ACHN (cell line): ENCODE measurements at places on chromosomes 12 and 14.

- no peak for DNase-seq
Observed at GRCh38 chr12:63821781-63822251, 22.7 kb upstream of the SRGAP1 start.

DNA sequence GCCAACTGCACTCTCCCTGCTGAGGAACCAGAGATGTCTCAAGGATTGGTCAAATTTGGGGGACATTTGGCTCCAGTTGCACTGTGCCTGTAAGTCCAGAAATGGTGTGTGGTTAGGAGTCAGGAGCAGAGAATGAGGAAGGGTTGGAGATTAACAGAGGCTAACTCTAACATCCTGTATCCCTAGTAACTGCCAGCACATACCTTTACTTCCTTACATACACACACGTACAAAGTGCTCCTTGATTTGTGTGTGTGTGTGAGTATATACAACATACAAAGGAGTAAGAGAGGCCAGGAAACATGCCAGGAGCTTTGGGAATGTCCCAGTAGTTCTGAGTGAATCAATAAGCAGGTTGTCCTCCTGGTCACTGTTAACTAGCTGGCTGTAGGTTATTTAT is 39.8 kb upstream of the NRXN3 start:
- DNase-seq = peak; percentile 77

DNA sequence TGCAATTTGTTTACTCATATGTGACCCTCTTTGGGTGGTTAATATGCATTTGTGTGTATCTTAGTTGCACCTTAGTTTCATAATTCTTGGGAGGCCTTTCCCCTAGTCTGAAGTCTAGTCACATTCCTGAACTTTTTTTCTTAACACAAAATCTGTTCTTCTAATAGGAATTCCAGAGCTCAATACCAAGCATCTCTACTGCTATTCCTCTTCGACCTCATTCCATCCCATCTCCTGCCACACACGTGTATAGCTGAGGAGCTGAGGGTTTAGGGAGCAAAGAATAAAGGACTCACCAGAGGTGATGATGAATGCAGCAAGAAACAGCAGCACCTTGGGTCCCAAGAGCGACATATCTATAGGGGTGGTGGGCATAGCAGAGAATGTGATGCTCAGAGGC is 875 bp downstream of the MFAP5 start:
- DNase-seq = no peak

DNA sequence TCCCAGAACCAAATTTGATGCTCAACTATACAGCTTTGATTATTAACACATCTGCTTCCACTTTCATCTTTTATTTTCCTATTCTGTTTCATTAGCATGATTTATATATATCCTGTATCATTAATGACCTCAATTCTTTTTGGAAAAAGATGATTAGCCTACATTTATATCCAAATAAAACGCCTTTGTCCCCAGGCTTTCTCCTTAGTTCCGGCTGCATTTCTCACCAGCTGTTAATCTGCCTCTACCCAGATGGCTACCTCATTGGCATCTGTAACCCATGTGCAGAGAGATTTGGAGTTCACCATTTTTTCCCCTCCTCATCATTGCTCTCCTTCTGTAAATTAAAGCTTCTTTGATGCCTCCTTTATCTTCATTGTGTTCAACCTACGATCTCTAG is 336.8 kb upstream of the RGS6 start:
- no peak for DNase-seq

GRCh38 chr14:102359341-102359740 is 3.3 kb downstream of the CINP start:
- DNase-seq = no peak

DNA sequence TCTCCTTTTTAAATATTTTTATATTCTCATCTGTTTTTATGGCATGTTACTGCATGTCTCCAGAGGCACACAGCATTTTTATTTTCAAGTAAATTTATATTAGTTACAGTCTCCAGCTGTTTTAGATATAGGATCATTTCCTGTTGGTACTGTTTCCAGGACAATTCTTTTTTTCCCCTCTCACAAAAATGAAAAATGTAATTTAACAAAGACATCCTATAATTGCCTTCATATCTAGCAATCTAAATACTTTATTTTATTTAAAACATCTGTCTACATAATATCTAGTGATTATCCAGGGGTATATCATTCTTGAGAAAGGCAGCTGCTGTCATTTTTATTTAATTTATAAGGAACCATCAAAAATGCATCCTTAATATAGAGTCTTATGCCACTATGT is 272.4 kb upstream of the NPAS3 start:
- no peak for DNase-seq

GRCh38 chr12:93624595-93625294 is 52.3 kb downstream of the SOCS2 start:
- DNase-seq = peak; percentile 95

- DNase-seq = no peak
Observed at GRCh38 chr14:40197344-40197743, 765.1 kb upstream of the FBXO33 start.

- peak; percentile 73 for DNase-seq
Observed at GRCh38 chr12:28164644-28165275, 25.5 kb upstream of the CCDC91 start.

DNA sequence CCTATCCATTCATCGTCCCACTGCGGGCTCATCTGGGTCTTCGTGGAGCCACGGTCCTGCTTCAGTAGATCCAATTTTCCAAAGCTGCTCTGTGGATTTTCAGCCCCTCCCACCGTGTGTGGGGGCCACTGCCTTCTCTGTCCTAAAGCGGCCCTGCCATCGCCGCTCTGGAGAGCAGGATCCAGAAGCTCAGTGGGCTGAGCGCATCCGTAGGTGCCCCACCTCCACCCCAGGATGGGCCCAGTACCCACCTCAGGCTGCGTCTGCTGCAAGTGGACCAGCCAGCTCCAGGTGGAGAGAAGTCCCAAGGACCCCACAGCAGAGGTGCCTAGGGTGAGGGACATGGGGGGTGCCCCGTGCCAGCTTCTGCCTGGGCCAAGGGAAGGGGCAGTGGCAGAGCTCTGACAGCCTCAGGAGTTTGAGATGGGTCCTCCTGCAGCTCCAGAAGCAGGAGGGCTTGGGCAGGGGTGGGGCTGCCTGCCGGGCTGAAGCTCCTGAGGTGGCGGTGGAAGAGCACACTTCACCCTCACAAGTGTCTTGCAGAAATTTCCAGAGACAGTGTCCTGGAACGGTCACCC is 148.1 kb upstream of the C14orf180 start:
- DNase-seq = no peak

- DNase-seq = no peak
Observed at GRCh38 chr12:12747278-12747677, 30.1 kb downstream of the CDKN1B start.

DNA sequence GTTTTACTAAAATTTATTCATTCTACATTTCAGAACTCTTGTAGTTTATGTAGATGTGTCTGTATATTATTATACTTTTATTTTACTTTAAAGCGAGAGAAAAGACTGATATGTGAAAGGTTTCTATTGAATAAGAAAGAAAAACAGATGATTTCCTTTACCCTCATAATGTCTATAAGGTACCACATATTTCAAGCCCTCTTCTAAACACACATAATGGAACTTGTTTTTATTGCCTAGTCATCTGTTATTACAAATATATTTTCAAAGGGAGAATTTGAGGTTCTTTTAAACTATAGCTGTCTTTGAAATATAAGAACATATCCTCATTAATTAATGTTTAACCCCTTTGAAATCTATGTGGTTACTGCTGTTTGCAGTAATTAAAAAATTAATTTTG is 34.5 kb downstream of the NAV3 start:
- no peak for DNase-seq

DNA sequence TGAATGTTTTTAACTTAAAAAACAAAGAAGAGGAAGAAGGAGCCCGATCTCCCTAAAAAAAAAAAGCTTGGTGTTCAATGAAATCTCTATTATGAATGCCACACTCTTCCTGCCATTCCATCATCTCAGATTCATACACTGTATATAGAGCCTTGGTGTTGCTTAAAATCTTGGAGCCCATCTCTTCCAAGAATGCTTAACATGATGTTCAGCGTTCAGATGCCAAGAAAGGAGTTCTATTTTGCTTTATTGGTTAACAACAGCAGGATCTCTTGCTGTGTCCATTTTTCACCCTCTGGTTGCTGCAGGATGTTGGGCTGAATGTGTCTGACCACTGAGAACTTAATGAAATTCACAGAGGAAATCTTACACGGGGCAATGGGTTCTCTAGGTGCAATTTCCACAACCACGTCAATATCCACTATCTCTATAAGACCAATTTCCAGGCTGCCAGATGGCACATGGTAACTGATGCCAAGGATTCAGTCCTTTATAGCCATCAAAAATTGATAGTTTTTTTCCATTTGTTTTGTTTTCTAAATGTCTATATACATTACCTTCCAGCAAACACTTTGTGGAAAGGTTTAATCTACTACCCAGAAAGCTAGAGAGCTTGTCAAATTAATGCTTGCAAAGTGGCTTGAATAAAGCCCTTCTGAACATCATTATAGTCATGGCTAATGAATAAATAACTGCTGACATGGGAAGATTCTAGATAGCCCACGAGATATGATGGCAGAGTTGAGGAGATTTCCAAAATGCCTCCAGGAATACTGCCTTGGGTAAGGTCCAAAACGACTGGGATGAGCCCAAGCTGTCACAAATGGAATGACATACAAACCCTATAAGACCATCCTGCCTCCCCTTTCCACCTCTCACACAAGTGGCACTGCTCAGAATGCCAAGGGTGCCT is 26.5 kb downstream of the RERG start:
- no peak for DNase-seq

- no peak for DNase-seq
Observed at GRCh38 chr14:100649173-100649519, 61.9 kb upstream of the BEGAIN start.

DNA sequence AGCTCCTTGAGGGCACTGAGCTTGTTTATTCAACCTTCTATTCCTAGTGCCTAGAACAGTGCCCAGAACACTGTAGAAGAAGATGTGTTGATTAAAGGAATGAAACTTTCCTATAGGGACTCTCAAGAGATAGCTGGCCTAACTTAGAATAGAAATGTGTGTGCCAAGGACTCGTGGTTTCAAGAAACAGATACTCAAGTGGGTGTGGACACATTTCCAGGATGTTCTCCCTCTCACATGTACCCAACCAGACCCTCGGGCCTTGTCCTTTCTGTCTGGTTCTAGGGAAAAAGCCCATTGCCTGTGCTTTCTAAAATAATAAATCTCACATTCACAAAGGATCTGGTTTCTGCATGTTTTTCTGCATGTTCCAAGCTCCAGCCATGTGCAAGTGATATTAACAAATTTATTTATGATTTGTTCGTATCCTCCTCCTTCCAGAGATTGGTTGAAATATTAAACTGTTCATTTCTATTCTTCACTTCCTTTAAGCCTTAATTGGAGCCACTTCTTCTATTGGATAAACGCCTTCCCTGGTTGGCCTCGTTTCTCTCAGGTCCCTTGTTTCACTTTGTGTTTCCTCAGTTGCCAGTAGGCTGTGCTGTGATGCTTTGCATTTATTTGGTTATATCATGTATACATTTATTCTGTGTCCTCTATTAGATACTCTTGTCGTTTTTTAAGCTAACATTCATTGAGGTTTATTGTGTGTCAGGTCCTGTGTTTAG is 89.8 kb downstream of the CRADD start:
- DNase-seq = peak; percentile 59

GRCh38 chr14:56686416-56686815 is 106.8 kb downstream of the TMEM260 start:
- no peak for DNase-seq

DNA sequence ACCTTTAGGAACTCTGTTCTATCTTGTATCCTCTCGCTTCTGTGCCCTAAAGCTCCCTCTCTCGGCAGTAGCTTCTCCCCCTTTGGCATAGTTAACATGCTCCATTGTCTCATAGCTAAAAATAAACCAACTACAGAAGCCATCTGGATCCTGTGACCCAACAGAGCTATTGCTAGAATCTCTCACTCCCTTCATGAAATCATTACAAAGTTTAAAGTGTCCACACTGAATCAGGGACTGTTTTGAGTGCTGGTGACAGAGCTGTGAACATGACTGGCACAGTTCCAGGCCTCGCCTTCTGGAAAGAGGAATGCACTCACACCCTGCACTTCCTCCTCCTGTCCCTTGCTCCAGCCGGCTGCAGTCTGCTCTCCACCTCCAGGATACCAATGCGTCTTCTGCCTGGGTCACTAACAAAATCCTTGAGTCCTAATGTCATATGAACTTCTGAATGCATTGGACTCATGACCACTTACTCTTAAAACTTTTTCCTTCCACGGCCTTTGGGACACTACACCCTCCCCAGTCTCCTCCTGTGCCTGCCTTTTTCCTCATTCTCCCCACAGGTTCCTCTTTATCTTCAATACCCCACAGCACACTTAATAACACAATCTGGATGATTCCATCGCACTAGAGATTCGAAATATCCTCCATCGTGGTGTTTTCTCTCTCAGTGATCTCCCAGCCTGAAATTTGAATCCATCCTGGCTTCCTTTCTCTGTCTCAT is 13.2 kb downstream of the PLBD1 start:
- DNase-seq = no peak

DNA sequence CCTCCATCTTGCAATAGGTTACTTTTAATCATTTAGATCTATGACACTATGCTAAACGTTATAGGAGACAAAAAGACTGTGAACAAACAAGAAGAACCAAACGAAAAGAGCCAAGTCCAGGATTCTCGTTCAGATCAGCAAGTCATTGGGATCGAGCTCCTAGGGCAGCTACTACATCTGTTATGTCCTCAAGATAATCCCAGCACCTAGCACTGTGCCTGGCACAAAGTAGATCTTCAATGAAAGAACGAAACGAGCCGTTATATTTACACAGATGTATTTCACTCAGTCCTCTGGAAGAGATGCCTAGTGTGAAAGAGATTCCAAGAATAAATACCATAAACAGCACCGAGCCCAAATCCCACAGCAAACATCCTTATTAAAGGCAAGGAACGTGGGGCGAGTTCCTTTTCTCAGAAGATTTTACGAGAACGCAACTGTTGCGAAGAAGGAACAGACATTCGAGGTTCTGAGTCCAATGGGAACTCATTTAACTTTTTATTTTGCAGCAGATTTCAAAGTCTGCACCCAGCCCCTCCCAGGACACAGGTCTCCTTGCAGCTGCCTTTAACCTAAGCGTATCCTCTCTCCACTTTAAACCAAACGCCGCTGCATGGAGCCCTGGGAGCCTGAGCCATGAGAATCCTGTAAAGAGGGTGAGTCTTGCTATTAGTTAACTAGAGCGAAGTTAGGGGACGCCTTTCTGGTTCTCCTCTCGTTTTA is 544 bp upstream of the TDP1 start:
- DNase-seq = no peak

DNA sequence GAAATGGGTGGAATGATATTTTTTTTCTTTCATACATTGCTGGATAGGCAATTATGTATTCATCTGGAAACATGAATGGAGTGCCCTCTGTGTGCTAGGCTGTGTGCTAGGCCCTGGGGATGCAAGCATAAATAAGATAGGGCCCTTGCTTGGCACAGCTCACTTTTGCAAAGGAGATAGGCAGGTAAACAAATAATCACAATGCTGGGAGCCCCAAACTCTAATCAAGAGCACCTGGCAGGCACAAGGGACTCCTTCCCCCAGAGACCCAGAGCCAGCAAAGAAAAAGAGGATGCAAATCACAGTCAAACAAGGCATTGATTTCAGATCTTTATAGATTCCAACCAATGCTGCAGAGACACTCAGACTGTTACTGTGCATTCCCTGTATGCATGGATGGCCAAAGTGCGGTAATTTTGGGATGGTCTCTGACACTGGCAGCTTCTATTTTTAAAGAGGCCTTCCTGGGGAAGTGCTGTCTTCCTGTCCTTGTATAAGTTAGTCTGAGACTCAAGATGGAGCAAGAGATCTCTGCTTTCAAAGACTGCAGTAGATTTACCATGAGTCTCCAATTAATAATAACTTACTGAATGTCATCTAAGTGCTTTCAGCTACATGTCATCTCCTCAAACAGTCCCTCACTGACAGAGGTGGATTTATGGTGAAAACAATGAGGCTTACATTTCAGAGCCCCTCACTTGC is 45.1 kb upstream of the CPM start:
- no peak for DNase-seq
